ENCODE measurements at places on chromosomes 5 and 9.

- DNase-seq = no peak
Observed at GRCh38 chr5:157745041-157745456, 1.5 kb downstream of the LSM11 start.

DNA sequence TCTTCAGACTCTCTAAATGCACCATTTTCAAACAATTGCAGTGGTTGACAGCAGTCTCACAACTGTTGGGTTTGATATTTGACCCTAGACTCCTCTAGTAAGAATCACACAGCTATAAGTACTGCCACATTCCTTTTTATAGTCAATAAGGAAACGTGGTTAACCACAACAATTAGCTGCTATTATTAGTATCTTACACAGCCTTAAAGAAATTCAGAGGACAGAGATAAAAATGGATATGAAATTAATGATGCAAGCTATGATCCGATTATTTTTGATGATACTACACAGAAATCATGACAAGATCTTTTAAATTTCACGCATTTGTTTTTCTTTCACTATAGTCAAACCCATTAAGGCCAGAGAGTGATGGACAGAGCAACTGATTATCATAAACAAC, 288.6 kb upstream of the C9orf72 start:
- no peak for DNase-seq

DNA sequence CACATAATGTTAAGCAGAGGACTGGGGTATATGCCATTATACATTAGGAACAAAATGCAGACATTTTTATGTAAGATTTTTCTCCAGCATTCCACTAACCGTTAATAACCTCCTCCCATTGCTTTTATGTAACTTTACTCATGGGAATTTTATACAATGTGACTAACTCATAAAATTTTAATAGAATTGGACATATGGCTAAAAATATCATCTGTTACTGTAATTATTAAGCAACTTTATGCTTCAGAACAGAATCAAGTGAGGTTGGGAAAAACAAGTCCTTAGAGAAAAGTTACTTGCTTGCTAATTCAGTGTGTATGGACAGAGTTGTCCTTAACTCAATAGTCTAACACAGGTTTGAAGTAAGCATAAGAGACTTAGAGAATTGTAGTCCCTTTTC, 54.8 kb upstream of the PCSK1 start:
- DNase-seq = no peak

DNA sequence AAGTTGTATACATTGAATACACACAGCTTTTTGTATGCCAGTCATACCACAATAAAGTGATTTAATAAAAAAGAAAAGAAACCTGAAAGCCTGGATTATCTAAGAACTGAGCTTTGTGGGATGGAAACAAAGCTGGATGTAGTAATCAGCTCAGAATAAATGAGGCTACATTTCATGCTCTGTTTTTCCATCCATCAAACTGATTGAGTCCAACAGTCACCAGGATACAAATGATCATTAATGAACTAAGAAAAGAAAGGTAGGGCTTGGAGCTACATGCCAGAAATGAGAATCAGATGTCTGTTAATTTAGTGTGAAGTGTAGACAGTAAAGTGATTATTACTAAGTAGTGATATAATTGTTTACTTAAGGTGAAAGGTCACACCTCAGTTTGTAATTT, 109.8 kb upstream of the TARS1 start:
- no peak for DNase-seq

- DNase-seq = no peak
Observed at GRCh38 chr9:94480205-94480604, 74.7 kb upstream of the PCAT7 start.

GRCh38 chr5:67267512-67268216, 71.1 kb upstream of the CD180 start:
- DNase-seq = no peak

DNA sequence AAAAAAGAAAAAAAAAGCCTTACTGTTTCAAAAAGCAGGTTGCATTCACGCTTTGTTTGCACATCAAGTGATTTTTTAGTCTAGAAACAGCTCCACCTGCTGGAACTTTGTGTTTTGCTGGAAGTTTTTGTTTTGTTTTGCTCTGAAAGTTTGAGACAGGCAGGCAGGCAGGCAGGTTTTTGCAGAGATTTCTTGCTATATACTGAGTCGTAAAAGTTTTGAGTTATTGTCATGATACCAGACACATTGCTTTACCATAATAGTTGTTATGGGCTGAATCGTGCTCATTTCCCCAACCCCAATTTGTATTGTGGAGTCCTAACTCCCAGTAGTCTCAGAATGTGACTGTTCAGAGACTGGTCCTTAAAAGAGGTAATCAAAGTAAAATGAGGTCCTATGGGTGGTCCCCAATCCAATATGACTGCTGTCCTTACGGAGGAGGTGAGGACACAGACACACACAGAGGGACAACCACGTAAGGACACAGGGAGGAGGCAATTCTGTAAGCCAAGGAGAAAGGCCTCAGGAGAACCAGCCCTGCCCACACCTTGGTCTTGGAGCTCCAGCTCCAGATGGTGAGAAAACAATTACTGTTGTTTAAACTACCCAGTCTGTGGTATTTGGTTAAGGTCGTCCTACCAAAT, 20.9 kb downstream of the OR2Y1 start:
- DNase-seq = peak; percentile 25

DNA sequence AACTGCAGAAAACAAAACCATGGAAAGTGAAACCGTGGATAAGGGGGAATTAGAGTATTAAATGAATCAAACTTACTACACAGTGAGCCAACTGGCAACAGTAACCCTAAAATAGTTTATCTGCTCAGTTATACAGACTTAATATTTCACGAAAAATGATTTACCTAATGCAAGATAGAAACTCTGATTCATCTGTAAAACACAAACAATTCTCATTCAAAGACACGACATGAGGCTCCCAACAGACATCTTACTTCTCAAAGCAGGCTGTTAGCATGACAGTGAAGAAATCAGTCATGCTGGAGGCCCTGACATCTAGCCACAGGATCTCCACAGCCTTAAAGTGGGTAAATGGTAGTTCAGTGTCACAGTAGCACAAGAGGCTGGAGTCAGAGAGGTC, 131.2 kb downstream of the FBN2 start:
- DNase-seq = no peak

- no peak for DNase-seq
Observed at GRCh38 chr5:5675511-5675910, 253.0 kb downstream of the ICE1 start.

DNA sequence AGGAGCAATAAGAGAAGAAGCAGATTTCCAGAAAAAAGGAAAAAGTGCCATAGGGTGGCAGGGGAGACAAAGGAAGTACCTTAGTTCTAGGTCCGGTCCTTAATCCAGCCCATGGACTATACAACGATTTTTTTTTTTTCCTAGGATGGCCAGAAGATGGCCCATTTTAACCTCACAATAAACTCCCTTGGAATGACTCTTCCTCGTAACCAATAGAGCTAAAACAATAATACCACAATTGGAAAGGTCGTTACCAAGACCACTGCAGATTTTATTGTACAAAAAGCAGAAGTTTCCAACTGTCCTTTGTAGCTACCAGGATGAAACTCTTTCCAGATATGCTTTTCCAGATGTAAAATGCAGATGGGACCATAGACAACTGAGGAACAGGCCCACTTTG, 34.4 kb upstream of the SSBP2 start:
- no peak for DNase-seq

GRCh38 chr5:133962131-133962530, 6.3 kb downstream of the C5orf15 start:
- no peak for DNase-seq

- no peak for DNase-seq
Observed at GRCh38 chr5:18954239-18954638, 1033.8 kb downstream of the CDH18 start.

DNA sequence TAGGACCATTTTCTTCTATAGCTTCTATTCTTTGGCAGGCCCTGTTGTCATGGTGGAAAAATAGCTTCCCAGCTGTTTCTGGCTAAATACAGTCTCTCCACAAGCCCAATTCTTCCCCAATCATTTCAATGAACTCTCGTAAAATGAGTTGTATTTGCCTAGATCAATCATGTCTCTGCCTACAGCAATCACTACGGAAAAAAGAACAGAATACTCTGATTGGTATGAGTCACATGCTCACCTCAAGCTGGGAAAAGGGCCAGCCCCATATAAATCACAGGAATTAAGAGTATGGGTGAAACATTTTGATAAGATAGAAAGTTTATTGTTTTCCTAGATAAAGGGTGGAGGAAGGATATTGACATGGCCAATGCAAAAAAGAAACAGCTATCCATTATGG, 711.4 kb downstream of the EFNA5 start:
- no peak for DNase-seq

DNA sequence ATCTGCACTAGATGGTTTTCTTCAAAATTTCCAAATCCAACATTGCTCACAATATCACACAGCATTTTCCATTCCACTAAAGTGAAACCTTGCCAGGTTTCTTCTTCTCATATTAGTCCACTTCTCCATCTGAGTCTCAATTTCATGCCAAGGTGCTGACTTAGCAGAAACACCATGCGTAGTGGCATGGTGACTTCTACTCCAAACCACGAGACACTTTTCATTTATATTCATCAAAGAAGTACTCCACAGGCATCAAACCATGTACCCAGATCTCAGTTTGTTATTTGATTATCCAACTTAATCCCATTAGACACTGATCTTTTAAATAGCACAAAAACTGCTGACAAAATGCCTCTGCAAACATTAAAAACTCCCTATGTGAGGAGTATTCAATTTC, 233.4 kb upstream of the ITGA1 start:
- DNase-seq = no peak

DNA sequence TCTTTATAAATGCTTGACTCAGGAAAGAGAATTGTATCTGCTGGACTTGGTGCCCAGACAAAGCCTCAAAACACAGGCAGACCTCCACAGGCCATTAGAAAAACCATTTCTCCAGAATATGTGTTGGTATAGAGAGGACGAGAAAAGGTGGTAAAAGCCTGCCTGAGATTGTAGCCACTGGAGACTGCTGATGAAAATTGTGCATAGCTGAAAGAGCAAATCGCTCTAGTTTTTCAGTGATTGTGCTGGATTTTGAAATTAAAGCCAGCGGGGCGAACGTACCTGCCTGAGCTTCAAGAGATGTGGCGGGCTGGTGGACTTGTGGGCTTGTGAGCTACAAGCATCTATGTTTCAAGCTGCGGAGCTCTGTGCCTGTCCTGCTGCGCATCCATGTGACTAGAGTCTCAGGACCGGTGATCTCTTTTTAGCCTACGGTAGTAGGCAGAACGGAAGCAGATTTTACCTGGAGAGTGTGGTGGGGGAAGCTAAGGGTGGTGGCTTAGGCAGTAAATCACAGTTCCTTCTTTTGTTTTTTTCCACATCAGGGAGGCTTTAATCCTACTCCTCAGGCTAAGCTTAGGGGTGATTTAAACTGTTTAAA, 193.6 kb downstream of the SREK1 start:
- DNase-seq = no peak

DNA sequence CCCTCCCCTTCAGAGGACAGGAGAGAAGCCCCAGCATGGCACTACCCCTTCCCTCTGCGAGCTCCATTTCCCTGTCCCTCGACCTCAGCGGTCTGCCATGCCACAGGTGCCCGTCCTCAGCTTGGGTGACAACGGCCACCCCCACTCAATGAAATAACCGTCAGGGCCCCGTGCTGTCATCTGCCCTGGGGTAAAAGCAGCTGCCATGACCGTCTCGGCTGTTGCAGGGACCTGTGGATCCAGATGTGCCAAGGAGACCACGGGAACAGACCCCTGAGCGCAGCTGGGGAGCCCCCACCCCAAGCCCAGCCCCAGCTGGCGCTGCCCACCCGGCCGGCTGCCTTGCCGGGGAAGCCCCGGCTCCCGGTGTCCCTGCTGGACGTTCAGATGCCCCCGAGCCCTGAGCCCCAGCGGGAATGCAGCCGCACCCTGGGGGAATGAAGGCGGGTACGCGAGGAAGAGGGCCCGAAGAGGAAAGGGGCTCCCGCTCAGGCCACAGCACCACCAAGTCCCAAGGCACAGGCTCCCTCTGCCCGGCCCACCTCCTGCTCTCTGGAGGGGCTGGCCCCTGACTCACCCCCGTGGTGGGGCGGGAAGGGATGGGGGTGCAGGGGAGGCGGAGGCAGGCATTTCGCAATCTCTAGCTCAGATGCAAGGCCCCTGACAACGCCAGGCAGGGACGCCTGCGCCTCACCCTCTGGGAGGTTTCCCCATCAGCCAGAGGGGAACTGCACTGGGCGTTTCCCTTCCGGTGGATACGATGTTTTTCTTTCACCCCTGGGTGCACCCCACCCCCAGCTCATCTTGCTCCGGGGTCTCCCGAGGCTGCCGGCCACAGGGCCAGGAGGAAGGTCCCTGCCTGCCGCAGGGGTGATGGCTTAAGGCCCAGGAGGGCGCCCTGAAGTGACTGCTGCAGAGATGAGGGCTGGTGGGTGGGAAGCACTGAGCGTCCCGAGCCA, 49.2 kb downstream of the NACC2 start:
- DNase-seq = no peak

DNA sequence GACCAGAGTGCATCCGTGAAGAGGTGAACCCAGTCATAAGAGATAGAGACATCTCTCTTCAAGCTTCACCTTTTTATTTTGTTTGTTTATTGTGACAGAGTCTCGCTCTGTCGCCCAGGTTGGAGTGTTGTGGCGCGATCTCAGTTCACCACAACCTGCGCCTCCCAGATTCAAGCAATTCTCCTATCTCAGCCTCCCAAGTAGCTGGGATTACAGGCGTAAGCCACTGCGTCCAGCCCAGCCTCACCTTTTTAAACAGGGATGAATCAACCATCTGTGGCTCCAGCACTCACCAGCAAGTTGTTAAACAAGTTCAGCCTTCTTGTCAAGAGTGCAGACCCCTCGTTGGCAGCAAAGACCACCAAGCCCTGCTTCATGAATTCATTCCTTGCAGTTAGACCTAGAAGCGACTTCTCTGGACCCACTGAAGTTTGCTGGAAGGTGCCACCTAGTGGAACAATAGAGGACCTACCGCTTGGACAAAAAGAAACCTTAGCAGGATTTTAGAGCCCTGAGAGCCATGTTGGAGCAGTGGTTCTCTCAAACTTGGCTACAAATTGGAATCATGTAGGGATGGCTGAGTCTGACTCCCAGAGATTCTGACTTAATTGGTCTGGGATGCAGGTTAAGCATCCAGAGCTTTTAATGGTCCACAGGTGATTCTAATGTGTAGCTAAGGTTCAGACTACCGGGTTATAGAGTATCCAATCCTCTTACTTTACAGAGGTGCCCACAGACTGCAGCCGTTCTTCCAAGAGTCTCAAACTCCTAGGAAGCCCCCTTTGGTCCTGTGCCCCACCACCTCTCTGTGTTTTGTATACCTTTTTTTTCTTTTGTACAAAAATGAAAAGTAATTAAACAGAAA, 10.5 kb upstream of the GALNT10 start:
- DNase-seq = peak; percentile 60

DNA sequence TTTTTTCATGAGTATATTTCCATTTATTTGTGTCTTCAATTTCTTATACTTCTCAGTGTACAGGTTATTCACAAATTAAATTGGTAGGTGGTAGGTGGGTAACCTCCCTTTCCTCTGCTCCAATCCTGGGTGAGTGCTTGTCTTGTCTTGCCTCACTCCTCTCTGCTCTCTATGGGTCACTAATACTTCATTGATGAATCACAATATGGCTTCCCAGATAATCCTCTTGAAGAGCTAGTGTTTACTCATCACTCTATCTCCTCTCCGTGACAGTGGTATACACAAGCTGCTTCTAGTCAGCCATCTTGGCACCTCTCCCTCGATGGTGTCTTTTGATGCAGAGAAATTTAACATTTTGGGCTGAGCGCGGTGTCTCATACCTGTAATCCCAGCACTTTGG, 331.8 kb upstream of the NMUR2 start:
- DNase-seq = no peak

All from HepG2 (cell line).